ENCODE measurements at places on chromosomes 13 and 19.

GRCh38 chr13:111640006-111640405, 319.6 kb downstream of the TEX29 start:
- no peak for DNase-seq

- DNase-seq: no peak
These were observed 552 bp downstream of the PLK5 start for GRCh38 chr19:1524287-1524971.

DNA sequence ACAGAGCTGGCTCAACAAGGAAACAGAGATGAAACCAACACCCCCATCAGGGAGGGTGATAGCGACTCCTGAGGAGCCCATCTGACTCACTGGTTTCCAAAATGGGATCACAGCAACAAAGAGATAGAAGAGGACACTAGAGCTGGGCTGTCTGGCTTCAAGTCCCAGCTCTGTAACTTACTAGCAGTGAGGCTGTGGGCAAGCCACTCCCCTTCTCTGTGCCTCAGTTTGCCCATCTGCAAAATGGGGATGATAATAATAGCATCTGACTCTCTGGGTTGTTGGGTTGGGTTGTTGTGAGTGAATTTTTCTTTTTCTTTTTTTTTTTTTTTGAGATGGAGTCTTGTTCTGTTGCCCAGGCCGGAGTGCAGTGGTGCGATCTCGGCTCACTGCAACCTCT, 14.3 kb downstream of the IGSF23 start:
- no peak for DNase-seq

DNA sequence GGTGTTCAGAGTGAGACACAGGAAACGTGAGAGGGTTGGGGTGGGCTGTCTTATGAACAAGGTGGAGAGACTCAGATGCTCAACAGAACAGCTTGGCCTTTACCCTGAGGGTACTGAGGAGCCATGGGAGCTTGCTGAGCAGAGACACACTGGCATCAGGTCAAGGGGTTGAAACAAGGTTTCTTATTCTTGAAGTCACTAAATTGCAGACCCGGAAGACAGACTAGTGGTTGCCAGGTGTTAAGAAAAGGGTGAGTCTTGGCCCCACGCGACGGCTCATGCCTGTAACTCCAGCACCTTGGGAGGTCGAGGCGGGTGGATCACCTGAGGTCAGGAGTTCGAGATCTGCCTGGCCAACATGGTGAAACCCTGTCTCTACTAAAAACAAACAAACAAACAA, 22.4 kb downstream of the CACNG6 start:
- no peak for DNase-seq

GRCh38 chr13:95404141-95404882, 103.1 kb upstream of the ABCC4 start:
- peak; percentile 79 for DNase-seq

- DNase-seq: no peak
These were observed 15.6 kb downstream of the RHPN2 start for GRCh38 chr19:33048806-33049676.

GRCh38 chr19:844546-844971, 3.8 kb downstream of the PRTN3 start:
- DNase-seq: no peak

- DNase-seq: no peak
These were observed 29.2 kb downstream of the CLEC4M start for GRCh38 chr19:7792281-7792680.

DNA sequence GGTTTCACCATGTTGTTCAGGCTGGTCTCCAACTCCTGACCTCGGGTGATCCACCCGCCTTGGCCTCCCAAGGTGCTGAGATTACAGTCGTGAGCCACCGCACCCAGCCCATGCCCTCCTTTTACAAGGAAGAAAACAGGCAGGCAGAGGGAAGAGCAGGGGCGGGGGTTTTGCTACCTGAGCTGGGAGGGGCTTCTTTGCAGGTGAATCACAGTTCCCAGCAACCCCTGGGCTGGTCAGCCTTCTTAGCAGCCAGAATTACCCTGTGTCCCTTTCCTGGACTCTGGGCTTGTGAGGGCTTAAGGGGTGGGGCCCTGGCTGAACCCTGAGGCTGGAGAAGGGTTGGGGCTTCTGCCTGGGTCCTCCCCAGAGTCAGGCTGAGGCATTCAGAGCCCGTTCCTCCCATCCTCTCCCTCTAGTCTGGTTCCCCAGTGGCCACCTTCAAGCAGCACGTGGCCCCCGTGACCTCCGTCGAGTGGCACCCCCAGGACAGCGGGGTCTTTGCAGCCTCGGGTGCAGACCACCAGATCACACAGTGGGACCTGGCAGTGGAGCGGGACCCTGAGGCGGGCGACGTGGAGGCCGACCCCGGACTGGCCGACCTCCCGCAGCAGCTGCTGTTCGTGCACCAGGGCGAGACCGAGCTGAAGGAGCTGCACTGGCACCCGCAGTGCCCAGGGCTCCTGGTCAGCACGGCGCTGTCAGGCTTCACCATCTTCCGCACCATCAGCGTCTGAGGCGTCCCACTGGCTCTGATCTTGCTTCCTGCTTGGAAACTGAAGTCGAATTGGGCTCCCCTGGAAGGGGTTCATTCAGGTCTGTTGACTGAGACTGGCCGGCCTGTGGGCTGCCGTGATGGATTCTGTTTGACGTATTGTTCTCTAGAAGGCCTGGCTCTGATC, 2.8 kb upstream of the KCNJ14 start:
- no peak for DNase-seq

DNA sequence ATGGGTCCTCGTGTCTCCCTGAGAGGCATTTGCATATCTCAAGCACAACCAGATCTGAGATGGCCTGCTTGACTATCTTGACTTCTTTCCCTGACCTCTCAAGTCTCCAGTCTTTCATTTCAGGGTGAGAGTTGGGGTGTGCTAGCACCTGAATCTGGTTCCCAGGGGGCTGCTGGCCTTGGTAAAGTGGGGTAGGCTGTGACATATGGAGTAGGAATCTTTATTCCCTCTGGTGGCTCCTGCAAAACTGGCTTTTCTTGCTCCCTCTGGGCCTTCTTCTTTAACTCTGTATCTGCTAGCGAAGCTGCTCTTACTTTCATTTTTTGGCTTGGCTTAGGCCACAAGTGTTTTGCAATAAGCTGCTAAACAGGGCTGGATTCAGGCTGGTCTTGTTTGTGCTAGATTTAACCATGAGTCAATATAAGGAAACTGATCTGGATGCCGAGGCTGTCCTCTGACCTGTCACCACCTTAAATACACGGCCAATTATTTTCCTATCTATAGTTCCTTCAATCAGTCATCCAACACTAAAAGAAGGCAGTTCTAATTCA, 42.3 kb downstream of the ZNF493 start:
- no peak for DNase-seq

- DNase-seq: no peak
These were observed 176.5 kb downstream of the NUFIP1 start for GRCh38 chr13:44812818-44813217.

DNA sequence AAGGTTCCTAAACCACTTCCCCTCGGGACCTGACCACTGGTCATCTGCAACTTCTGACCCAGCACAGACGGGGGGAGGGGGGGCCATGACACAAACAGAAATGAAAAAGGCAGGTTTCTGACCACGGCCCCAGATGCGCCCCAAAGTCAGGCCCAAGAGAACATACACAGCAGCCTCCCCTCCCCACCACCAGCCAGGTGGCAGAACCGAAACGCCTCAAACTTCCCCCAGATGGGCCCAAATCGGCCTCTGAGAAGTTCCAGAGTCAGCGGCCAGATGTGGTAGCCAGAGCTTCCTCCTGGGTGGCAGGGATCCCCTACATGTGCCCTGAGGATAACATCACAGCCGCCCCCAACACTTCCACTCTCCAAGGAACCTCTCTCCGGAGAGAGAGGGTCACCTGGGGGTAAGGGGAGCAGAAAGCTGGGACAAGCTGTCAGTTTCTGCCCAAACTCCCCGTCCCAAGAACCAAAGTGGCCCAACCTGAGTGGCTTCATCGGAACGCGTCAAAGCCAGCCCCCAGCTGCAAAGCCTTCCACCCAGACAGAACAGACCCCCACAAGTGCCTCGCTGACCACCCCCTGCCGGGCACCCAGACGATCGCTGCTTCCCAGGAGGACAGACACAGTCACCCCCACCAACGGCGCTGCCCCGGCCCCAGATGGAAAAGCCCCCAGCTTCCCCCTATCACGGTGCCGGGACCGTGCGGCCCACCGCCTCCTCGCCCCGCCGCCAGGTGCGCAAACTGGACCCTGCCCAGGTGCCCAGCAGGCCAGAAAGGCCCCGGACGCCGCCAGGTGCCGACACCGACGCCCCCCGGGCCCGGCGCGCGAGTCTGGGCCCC, 800 bp downstream of the ELL start:
- DNase-seq: peak; percentile 67

DNA sequence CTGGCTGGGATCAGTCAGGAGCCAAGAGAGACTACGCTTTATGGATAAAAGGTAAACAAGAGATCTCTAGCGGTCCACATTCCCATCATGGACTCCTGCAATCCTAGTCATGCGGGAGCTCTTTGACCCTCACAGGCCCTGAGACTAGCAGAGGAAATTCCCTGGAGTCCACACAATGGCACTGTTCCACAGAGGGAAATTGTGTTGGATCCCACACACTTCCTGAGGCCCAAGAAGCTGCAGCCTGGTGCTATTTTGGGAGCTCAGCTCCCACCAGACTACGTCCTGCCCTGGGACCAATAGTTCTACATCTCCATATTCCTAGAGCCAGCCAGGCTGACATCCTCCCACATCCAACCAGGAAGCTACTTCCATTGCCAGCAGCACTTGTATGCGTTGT, 2358.4 kb downstream of the PCDH9 start:
- no peak for DNase-seq

DNA sequence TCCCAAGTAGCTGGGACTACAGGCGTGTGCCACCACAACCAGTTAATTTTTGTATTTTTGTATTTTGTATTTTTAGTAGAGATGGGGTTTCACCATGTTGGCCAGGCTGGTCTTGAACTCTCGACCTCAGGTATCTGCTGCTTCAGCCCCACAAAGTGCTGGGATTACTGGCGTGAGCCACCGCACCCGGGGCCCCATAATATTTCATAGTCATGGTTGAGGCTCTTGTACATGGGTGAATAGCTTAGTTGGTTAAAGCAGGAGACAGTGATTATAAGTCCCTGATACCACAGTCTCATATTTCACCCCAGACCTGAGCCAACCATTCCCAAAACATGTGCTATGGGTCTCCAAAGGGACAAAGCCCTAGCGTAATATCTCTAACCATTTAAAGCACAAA, 26.1 kb downstream of the MBNL2 start:
- no peak for DNase-seq

All from stimulated activated effector memory CD8-positive, alpha-beta T cell treated with anti-CD3 and anti-CD28 coated beads, Interleukin-12 subunit alpha, Interleukin-12 subunit beta, amount 100 ng/mL, for 72 hours (primary cell).